ENCODE measurements at places on chromosomes 1 and 21. TPM values are rescaled to one million over a fixed set of nuclear protein-coding genes. Genes with fewer than 3 reads are reported as not detected.

The TFF3 gene
- total RNA-seq: 0.74 TPM

The ATAD3C gene
- total RNA-seq: 1.1 TPM

The SPATA45 gene
- not detected for total RNA-seq

The SMIM1 gene
- total RNA-seq: 0.53 TPM

The DIRAS3 gene
- not detected for total RNA-seq

The ORC1 gene
- 24.5 TPM for total RNA-seq

The MAP1LC3C gene
- not detected for total RNA-seq

The PRAMEF6 gene
- total RNA-seq: not detected

GRCh38 chr1:31633117-31633516, 11.6 kb downstream of the PEF1 start:
- H3K27ac ChIP-seq: no peak overlapping the region
- no peak for DNase-seq
- peaks cover 25% of the 10 kb centered on the region for H3K36me3 ChIP-seq
- no peaks in the 10 kb centered on the region for H3K27me3 ChIP-seq
- no peaks in the 10 kb centered on the region for H3K4me1 ChIP-seq

- H3K4me1 ChIP-seq: no peaks in the 10 kb centered on the region
- no peaks in the 10 kb centered on the region for H3K27me3 ChIP-seq
- H3K27ac ChIP-seq: no peak overlapping the region
- H3K4me3 ChIP-seq: no peak overlapping the region
- no peak for DNase-seq
- H3K36me3 ChIP-seq: no peaks in the 10 kb centered on the region
Observed at GRCh38 chr1:248696261-248696660, 6.3 kb downstream of the OR14I1 start.

- no peak overlapping the region for H3K4me3 ChIP-seq
- DNase-seq: no peak
- H3K27ac ChIP-seq: no peak overlapping the region
- H3K4me1 ChIP-seq: peaks cover 42% of the 10 kb centered on the region
Observed at GRCh38 chr1:27596261-27596660, 7.7 kb downstream of the AHDC1 start.

DNA sequence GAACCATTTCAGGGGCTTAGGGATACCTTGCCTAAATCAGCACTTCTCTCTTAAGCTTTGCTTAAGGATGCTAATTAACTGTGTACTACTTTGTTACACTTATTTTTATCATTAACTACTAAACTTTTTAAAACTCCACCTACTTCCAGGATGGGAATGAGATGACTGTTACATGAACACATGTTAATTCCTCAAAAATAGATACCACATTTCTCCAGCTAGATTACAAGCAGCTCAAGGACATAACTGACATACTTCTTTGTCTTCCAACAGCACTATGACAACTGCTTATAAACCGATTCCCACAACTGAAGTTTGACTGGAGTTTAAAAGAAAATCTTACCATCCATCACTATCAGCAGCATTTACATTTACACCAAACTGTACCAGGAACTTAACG, 53.7 kb downstream of the TP53BP2 start:
- H3K4me3 ChIP-seq: no peak overlapping the region
- H3K36me3 ChIP-seq: no peaks in the 10 kb centered on the region
- H3K27me3 ChIP-seq: no peaks in the 10 kb centered on the region
- DNase-seq: no peak

DNA sequence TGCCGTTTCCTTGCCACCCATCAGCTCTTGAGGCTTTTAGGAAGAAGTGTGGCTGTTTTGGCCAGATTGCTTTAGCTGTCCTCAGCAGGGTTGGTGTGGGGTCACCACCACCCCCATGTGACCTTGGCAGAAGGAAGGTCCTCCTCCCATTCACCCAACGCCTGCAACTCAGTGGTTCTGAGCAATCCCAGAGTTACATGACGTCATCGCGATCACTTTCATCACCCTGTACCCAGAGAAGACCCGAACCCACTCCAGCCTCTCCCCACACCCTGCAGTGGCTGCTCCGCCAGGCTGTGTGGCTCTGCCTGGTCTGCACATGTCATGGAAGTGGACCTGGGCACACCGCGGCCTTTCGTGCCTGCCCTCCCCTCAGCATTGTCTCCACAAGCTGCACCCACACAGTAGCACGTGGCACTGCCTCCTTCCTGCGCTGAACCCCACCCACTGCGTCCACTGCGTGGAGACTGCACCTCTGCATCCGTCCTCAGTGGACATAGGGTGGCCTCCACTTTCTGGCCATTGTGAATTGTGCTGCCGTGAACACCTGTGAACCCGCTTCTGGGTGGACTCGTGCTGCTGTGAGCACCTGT, 16.5 kb downstream of the FAAP20 start:
- H3K4me1 ChIP-seq: no peaks in the 10 kb centered on the region
- H3K36me3 ChIP-seq: no peaks in the 10 kb centered on the region
- no peak overlapping the region for H3K4me3 ChIP-seq

DNA sequence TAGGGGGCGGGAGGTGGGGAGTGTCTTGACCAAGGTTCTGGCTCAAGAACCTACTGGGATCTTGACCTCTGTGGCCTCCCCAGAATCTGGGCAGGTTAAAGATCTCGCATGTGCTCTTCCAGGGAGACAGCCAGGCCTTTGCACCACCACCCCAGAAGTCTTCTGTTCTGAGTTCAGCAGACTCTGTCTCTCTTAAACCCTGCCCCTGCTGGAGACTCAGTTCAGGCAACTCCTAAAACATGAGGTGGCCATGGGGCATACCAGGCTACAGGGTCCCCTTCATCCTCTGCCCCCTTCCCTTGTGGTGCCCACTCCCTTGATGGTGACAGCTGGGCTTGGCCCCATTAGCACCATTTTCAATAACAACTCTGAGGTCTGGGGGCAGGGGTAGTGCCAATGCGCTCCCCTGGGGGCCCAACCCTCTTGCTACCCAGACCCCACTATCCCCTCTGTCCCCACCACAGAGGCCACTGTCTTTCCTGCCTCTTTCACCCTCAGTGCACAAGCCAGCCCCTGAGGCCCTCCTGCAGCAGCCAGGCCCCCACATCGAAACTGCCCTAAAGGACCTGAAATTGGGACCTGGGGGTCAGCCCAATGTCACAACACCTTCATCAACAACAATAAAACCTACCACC, 132.7 kb upstream of the RUNX3 start:
- no peaks in the 10 kb centered on the region for H3K27me3 ChIP-seq
- H3K4me1 ChIP-seq: peaks cover 6% of the 10 kb centered on the region
- H3K4me3 ChIP-seq: no peak overlapping the region
- DNase-seq: no peak
- no peak overlapping the region for H3K27ac ChIP-seq
- H3K36me3 ChIP-seq: no peaks in the 10 kb centered on the region

- peaks cover 25% of the 10 kb centered on the region for H3K4me1 ChIP-seq
- no peak for DNase-seq
- H3K36me3 ChIP-seq: no peaks in the 10 kb centered on the region
- H3K27ac ChIP-seq: no peak overlapping the region
Observed at GRCh38 chr1:224785622-224786021, 143.9 kb upstream of the DNAH14 start.

DNA sequence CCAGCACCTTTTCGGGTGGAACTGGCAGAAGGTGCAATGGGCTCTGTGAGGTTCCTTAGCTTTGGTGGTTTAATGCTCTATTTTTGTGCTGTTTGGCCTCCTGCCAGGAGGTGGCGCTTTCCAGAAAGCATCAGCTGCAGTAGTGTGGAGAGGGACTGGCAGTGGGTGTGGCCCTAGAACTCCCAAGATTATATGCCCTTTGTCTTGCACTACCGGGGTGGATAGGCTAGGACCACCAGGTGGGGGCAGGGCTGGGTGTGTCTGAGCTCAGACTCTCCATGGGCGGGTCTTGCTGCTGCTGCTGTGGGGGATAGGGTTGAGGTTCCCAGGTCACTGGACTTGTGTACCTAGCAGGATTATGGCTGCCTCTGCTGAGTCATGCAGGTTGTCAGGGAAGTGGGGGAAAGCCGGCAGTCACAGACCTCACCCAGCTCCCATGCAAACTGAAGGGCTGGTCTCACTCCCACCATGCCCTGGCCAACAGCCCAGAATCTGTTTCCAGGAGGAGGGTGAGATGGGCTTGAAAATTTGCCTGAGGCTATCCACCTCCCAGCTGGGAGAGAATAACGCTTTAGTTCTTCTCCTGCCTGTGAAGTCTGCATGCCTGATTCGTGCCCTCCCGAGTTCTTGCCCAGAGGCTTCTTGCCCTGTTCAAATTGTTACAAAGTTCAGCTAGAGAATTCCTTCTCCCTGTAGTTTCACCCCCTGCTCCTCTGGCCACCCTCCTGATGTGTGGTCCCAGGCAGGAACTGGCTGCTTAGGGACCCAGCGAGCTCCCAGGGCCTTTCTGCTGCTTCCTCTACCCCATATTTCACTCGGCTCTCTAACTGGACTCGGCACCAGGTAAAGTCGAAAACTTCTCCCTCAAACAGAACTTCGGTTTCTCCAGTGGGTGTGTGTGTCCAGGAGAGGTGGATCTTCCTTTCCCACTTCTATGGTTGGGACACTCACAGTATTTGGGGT, 76.5 kb upstream of the BTG3 start:
- H3K27me3 ChIP-seq: no peaks in the 10 kb centered on the region
- H3K4me3 ChIP-seq: no peak overlapping the region
- H3K4me1 ChIP-seq: peaks cover 3% of the 10 kb centered on the region
- DNase-seq: no peak
- H3K36me3 ChIP-seq: no peaks in the 10 kb centered on the region

DNA sequence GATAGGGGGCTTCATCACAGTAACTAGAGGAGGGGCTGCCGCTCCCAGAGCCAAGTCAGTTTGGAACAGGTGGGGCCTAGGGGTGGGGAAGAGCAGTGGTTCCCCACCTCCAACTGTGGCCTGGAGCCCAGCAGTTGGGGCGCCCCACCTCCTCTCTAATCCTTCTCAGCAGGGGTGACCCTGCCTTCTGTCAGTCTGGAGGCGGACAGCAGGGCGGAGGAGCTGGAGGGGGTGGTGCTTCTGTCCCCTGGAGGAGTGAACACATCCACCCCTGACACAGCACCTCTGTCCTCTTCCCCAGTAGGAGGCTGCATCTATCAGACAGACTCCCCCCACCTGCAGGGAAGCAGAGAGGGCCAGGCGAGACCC, 73.8 kb downstream of the MRPL37 start:
- H3K4me3 ChIP-seq: no peak overlapping the region
- peaks cover 10% of the 10 kb centered on the region for H3K4me1 ChIP-seq
- no peaks in the 10 kb centered on the region for H3K27me3 ChIP-seq
- no peak for DNase-seq
- H3K36me3 ChIP-seq: peaks cover 5% of the 10 kb centered on the region

GRCh38 chr1:105337420-105337819, 1587.7 kb downstream of the AMY1C start:
- no peaks in the 10 kb centered on the region for H3K27me3 ChIP-seq
- H3K4me3 ChIP-seq: no peak overlapping the region
- H3K36me3 ChIP-seq: no peaks in the 10 kb centered on the region
- DNase-seq: no peak

GRCh38 chr1:116175611-116176010, 64.4 kb downstream of the MAB21L3 start:
- no peak overlapping the region for H3K27ac ChIP-seq
- no peaks in the 10 kb centered on the region for H3K27me3 ChIP-seq
- no peak overlapping the region for H3K4me3 ChIP-seq

DNA sequence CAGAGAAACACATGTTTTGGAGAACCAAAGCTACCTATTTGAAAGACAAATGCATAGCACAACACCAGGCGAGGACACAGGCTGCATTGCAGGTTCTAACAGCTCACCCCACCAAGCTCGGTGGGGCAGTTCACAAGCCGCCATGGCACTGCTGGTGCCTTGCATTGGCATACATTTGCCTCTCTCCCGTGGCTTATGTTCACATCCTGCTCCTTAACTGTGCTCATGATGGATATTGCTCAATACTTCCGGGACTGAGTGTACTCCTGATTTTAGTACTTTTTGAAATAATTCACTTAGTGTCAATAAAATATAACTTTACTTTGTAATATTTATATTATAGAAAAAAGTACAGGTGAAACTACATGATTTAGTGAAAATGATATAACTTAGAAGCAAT, 1187.4 kb upstream of the NCAM2 start:
- no peak overlapping the region for H3K27ac ChIP-seq
- no peaks in the 10 kb centered on the region for H3K4me1 ChIP-seq
- H3K4me3 ChIP-seq: no peak overlapping the region
- DNase-seq: no peak
- no peaks in the 10 kb centered on the region for H3K36me3 ChIP-seq

- no peak overlapping the region for H3K4me3 ChIP-seq
- no peaks in the 10 kb centered on the region for H3K36me3 ChIP-seq
- DNase-seq: no peak
- 0 out of 2 replicates have a peak, but pooled peaks cover 2% of the 10 kb centered on the region for H3K27me3 ChIP-seq
- no peak overlapping the region for H3K27ac ChIP-seq
Observed at GRCh38 chr21:35855484-35855883, 204.8 kb downstream of the SETD4 start.

DNA sequence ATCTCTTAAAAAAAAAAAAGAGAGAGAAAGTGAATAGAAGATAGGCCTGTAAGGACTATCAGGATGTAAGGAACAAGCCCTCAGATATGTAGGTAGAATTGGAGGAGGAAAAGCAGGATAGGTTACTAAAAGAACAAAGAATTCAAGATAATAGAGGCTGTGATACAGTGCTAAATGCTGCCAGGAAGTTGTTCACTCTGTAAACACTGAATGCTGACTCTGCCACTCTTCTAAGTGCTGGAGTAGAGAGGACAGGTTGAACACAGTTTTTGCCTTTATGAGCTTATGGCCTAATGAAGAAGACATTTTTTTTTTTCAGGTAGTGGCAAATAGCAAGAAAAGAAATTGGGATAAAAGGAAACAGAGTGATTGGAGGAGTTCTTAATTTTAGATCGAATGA, 90.6 kb upstream of the ZNF678 start:
- no peaks in the 10 kb centered on the region for H3K36me3 ChIP-seq
- no peaks in the 10 kb centered on the region for H3K4me1 ChIP-seq
- no peak for DNase-seq
- H3K4me3 ChIP-seq: no peak overlapping the region

DNA sequence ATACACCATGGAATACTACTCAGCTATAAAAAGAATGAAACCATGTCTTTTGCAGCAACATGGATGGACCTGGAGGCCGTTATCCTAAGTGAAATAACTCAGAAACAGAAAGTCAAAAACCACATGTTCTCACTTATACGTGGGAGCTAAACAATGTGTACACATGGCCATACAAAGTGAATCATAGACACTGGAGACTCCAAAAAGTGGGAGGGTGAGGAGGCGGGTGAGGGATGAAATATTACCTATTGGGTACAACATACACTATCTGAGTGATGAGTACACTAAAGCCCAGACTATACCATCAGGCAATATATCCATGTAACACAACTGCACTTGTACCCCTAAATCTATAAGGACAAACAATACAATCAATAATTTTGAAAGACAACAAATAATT, 39.5 kb upstream of the FAM20B start:
- no peak overlapping the region for H3K4me3 ChIP-seq
- DNase-seq: no peak
- no peak overlapping the region for H3K27ac ChIP-seq
- no peaks in the 10 kb centered on the region for H3K27me3 ChIP-seq
- H3K4me1 ChIP-seq: no peaks in the 10 kb centered on the region
- no peaks in the 10 kb centered on the region for H3K36me3 ChIP-seq

DNA sequence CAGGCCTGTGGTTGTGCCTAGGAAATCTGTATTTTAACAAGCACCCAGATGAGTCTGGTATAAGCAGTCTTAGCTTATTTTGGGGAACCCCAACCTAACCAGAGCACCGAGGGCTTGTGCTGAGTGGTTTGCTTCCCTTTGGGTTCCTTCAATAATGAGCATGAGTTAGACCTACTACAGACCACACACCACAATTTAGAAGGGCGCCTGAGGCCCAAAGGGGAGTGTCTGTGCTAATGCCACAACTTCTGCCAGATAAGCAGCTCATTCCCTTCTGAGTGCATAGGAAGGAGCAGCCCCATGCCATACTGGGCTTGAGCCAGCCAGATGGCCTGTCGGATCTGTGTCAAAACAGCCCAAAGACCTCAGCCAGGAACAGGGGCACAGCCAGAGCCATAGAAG, 15.4 kb upstream of the LSS start:
- no peak overlapping the region for H3K4me3 ChIP-seq
- peaks cover 32% of the 10 kb centered on the region for H3K36me3 ChIP-seq
- H3K4me1 ChIP-seq: no peaks in the 10 kb centered on the region
- H3K27me3 ChIP-seq: no peaks in the 10 kb centered on the region
- DNase-seq: no peak
- H3K27ac ChIP-seq: no peak overlapping the region

All from GM12878 (cell line).